Neuronal stem cell (in vitro differentiated cells): ENCODE measurements at places on chromosomes 12 and 14.

- H3K4me3 ChIP-seq, result no peak overlapping the region
- DNase-seq, result no peak
- peaks cover 6% of the 10 kb centered on the region for H3K4me1 ChIP-seq
- H3K36me3 ChIP-seq, result no peaks in the 10 kb centered on the region
Observed at GRCh38 chr14:49553892-49554291, 32.3 kb downstream of the RPS29 start.

- no peaks in the 10 kb centered on the region for H3K27me3 ChIP-seq
- no peak for DNase-seq
- peaks cover 2% of the 10 kb centered on the region for H3K4me1 ChIP-seq
- H3K36me3 ChIP-seq, result no peaks in the 10 kb centered on the region
Observed at GRCh38 chr12:71556875-71557274, 106.8 kb downstream of the ZFC3H1 start.

- no peak overlapping the region for H3K27ac ChIP-seq
- H3K4me3 ChIP-seq, result no peak overlapping the region
- no peak for DNase-seq
- H3K36me3 ChIP-seq, result no peaks in the 10 kb centered on the region
- H3K27me3 ChIP-seq, result no peaks in the 10 kb centered on the region
Observed at GRCh38 chr12:123134271-123134671, 16.6 kb downstream of the PITPNM2 start.

GRCh38 chr14:58805605-58806409 lies 168.0 kb downstream of the DACT1 start:
- H3K27me3 ChIP-seq, result no peaks in the 10 kb centered on the region
- no peak overlapping the region for H3K27ac ChIP-seq
- DNase-seq, result no peak

GRCh38 chr14:67641902-67642749 lies 22.4 kb downstream of the ARG2 start:
- H3K27me3 ChIP-seq, result no peaks in the 10 kb centered on the region
- H3K4me3 ChIP-seq, result no peak overlapping the region
- no peaks in the 10 kb centered on the region for H3K4me1 ChIP-seq

GRCh38 chr14:103624860-103625259 lies 4.2 kb upstream of the KLC1 start:
- H3K27ac ChIP-seq, result no peak overlapping the region
- no peaks in the 10 kb centered on the region for H3K27me3 ChIP-seq
- no peak for DNase-seq
